ENCODE measurements at places on chromosomes 16 and 17. TPM values are rescaled to one million over a fixed set of nuclear protein-coding genes. Genes with fewer than 3 reads are reported as not detected.

- DNase-seq: no peak
Measured at GRCh38 chr16:83302853-83303252, 504.9 kb upstream of the HSBP1 start.

DNA sequence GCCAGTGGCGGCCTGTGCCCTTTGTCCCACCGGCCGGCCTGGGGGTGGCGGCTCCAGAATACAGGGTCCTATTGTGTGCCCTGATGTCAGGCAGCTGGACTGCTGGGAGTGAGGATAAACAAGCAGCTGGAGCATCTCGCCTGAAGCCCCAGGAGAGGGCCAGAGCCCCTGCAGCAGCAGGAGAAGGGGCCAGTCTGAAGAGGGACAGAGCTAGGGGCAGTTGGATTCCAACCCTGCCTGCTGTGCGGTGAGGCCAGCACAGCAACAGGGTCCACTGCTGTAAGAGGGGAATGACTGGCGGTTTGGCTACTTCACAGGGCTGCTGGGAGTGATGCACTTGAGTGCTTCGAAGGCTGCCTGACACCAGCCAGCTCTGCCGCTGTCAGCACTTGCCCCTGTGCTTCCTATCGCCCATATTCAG lies 25.0 kb downstream of the RAB11FIP4 start:
- DNase-seq: no peak

GRCh38 chr16:14399378-14400284 lies 230.4 kb downstream of the PARN start:
- no peak for DNase-seq

DNA sequence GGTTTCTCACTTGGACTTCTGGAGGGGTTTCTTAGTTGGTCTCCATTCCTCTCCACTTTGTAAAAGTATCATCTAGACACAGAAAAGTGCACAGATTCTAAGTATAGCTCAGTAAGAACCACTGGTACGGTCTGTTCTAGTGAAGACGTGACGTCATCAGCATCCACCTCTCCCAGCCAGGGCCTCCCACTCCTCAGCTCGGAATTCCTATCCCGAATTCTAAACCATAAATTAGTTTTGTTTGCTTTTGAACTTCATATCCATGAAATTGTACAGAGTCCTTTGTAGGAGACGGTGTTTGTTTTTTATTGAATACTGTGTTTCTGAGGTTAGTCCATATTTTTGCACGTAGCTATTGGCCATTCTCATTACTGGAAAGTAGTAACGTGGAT lies 25.5 kb downstream of the FOXK2 start:
- DNase-seq: no peak

DNA sequence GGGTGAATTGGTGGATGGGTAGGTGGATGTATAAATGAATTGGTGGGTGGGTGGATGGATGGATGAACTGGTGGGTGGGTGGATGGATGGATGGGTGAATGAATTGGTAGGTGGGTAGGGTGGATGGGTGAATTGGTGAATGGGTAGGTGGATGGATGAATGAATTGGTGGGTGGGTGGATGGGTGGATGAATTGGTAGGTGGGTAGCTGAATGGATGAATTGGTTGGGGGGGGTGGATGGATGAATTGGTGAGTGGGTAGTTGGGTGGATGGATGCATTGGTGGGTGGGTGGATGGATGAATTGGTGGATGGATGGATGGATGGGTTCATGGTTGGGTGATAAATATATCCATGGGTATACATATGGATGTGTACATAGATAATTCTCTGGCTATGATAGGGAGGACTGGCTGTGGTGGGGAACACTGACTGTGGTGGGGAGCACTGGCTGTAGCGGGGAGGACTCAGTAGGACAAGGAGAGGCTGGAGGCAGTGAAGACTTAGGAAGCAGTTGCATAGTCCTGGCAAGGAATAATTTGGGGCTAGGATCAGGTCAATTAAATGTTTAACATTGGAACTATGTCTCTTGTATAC lies 54.4 kb downstream of the ABCC1 start:
- no peak for DNase-seq

DNA sequence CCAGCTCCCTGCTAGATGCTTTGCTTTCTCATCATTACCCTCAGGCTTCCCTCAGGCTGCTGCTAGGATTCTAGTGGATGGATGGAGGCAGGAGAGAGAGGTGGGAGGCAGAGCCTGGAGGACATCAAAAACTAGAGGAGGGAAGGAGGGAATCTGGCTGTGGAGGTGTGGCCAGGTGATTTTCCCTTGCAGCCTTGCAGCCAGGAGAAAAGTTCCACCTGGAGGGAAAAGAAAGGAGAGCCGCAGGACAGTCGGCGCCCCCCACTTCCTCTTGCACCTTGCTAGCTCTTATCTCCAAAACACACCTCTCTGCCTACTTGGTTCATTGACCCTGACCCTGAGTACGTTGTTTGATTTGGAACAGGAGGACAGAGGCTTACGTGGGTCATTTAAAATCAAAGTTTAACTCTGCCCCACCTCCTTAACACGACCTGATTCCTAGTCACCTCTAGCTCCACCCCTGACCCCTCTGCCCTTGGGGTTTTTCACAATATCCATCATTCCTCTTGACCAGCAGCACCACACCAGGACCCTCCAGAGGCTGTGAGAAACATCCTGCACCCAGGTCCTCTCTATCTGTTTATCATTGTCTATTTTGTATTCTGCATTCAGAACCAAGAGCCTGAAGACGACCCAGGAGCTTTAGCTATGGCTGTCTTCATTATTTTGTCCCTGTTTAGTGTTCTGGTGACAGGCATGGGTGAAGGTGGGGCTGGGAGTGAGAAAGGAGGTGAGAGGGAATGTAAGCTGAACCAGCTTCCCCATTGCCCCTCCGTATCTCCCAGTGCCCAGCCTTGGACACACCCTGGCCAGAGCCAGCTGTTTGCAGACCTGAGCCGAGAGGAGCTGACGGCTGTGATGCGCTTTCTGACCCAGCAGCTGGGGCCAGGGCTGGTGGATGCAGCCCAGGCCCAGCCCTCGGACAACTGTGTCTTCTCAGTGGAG lies 15.9 kb downstream of the AOC3 start:
- no peak for DNase-seq

DNA sequence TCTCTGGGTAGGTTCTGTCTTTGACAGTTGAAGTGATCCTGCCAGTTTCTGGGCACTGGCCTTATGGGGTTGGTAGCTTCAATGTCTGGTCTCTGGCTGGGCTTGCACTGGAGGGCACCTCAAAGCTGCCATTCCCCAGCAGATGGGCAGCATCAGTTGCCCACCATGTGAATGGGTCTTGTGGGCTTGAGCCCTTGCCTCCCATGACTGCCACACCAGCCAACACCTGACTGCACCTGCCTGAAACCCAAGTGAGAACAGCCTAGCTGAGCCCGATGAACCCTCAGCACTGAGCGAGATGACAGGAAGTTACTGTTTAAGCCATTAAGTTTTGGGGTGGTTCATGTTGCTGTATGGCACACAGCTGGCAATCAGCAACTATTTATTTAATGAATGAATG lies 69.1 kb upstream of the AXIN2 start:
- no peak for DNase-seq

DNA sequence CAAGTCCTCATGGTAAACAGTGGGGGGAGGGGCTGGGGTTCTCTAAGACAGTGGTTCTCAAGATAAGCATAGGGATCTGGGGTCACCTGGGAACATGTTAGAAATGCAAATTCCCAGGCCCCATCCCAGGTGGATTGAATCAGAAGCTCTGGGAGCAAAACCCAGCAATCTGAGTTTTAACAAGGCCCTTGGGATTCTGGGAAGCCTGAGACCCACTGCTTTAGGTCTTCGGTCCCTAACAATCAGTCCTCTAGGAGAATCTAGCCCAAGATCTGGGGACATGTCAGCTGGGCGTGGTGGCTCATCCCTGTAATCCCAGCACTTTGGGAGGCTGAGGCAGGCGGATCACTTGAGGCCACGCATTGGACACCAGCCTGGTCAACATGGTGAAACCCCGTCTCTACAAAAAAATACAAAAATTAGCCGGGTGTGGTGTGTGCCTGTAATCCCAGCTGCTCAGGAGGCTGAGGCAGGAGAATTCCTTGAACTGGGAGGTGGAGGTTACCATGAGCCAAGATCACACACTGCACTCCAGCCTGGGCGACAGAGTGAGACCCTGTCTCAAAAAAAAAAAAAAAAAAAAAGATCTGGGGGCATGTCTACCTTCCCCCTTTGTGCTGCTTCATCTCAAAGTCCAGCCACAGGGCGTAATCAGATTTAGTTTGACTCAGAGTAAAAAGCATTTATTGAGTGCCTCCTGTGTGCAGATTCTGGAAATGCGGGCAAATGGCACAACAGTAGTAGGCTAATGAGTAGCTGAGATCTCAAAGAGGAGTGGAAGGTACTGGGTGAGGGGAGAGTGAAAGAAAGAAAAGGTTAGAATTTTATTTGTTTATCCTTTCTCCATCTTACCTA lies 8.8 kb upstream of the NR1D1 start:
- no peak for DNase-seq

GRCh38 chr17:81236784-81237183 lies 2.1 kb downstream of the TEPSIN start:
- no peak for DNase-seq

DNA sequence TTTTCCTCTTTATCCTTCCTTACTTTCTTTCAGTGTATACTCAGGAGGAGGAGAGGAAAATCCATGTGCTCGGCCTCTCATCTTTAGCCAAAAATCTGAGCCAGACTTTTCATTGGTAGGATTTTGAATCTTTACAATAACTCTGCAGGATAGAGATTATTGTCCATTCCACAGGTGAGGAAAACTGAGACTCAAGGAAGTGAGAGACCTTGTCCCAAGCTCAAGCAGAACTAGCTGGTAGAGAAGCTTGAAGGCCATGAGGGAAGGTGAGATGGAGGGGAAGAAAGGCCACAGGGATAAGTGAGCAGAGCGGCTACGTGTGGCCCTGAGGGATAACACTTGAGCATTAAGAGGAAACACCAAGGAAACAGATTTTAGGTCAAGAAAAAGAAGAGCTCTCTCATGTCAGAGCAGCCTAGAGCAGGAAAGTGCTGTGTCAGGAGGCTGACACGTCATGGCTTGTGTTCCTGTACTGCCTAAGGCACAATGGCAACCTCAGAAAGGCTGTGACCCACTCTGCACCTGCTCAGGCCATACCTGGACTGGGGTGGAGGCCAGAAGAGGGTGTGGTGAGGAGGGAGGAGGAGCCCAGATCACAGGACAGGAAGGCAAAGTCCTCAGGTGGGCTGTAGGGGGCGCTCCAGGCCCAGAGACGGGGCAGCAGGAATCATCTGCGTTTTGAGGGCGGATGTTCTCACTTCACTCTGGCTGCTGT lies 11.9 kb downstream of the MT4 start:
- DNase-seq: peak; percentile 90

DNA sequence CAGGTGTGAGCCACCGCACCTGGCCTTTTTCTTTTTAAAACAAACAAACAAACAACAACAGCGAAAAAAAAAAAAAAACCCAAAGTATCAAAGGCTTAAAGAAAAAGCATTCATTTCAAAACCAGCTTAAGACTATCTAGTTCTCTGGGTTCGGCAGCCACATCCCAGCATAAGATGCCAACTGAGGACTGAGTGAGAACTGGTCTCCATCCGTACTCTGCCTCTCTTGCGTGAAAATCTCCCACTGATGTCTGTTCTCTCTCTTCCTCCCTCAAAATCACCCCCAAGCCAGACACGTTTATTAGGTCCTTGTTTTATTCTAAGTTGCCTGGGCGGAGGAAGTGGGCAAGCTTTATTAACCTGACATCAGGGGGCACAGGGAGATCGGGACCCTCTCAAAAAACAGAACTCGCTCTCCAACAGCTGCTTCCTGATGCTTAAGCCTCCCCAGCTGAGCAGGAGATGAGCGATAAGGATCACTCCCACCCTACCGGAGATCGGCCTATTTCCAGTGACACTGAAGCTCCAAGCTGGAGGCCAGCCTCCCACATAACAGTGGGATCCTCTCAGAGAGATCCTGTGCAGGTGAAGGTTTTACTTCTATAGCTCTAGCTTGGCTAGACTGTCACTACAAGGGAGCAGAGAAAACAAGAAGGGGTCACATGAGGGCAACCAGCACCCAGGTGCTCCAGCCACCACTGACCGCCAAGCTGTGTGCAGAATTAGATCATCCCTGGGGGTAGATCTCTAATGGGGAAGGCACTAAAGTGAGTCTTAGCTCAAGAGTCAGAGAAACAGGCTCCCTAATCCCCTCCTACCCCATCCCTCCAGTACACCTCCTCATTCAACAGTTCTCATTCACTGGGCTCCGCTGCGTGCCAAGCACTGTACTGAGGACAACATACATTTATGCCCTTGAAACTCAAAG lies 13.6 kb downstream of the CDC42EP4 start:
- DNase-seq: no peak

- DNase-seq: no peak
Measured at GRCh38 chr16:721765-722540, 1.0 kb downstream of the ANTKMT start.

DNA sequence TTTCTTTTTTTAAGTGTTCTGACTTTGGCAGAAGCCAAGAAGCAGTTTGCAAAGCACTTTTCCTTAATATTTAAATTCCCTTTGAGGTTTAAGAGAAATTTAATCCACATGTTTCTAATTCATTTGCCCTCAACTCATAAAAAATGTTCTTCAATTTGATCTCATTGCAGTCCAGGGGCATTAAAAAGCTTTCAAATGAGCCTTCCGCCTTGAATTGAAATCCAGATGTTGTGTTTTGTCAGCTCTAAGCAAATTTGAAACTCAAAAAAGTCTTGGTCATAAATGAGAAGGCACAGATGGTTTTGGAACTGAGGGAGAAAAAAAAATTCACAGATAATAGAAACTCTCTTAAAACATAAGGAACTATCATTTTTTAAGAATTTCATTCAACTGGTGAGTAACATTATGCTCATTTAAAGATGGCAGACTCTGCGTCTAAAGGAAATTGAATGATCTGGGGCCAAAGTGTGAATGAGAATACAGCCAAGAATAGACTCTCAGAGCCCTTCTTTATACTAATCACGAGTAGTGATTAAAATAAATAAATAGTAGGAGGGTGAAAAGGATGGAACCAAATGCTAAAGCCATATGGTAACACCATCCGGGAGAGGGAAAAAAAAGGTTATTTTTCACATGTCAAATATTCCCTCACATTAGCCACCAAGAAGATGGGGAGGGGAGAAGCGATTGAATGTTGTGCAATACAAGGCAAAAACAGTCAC lies 1304.7 kb downstream of the CDH8 start:
- DNase-seq: no peak

GRCh38 chr16:7017006-7017662 lies 315.5 kb upstream of the RBFOX1 start:
- DNase-seq: no peak

DNA sequence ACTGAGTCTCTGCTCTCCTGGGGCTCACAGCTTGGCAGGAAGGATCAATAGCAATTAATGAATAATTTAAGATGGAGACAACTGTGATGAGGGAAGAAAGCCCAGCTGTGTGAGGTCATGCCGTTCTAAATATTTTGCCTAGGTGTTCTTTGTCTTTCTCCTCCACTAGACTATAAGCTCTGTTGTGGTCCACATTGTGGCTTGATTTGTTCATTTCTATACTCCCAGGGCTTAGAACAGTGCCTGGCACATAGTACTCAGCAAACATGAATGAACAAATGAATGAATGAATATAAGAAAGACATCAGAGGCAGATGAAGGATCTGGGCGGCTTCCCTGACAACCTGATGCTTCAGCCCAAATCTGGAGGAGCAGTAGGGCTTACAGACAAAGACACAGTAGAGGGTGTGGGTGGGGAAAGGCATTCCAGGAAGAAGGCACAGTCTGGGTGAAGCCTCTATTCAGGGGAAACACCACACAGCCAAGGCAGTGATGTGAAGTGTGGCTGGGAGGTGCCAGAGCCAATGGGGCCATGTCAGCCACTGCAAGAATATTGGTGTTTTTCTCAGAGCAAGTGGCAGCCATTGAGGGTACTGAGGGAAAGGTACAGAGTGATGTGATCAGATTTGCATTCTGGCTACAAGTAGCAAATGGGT lies 8.3 kb downstream of the CDH13 start:
- DNase-seq: no peak

Gene ODAD4
- total RNA-seq: 0.48 TPM

Gene C16orf95
- total RNA-seq: 5.3 TPM

Gene MPP3
- total RNA-seq: 22.3 TPM

Gene SLC47A2
- total RNA-seq: not detected

Gene EME1
- not detected for total RNA-seq

Gene GAST
- total RNA-seq: not detected

All from mesenteric fat pad (tissue), 1 donor.